Stimulated activated CD8-positive, alpha-beta memory T cell treated with anti-CD3 and anti-CD28 coated beads, Interleukin-15, amount 100 ng/mL, for 48 hours (primary cell): ENCODE measurements at places on chromosomes 3 and 15.

DNA sequence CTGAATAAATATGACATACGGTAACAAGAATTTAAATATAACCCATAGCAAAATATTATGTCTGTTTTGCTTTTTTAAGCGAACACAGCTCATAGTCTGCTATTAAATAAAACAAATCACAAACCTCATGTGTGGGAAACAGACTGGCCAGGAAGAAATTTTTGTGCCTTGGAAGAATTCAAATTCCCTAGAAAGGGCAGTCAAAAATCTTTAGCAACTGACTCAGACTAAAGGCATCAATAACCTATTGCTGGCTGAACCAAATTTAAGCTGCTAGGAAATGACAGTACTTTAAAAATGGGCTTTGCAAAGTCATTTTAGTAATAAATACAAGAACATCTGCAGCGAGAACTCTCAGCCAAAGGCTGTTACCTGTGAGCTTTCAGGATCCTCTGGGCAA lies 151.4 kb downstream of the PLD1 start:
- DNase-seq = no peak

DNA sequence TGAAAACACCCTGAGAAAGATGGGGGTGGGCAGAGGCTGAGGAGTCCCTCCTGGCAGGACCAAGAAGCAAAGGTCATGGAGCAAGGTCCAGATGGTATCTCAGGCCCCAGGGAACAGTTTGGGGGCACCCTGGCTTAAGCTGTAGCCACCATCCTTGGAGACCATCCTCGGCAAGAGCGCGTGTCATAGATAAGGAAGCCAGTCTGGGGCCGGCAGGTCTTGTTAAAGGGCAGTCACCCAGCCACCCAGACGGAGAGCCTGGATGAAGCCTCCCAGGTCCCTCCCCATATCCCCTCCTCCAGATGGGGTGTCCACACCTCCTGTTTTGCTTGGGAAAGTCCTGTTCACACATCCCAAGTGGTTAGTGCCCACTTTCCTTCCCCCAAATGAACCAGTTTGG lies 191.1 kb downstream of the KLF13 start:
- DNase-seq = no peak

GRCh38 chr3:159632128-159632527 lies 356.5 kb upstream of the IL12A start:
- DNase-seq = no peak

DNA sequence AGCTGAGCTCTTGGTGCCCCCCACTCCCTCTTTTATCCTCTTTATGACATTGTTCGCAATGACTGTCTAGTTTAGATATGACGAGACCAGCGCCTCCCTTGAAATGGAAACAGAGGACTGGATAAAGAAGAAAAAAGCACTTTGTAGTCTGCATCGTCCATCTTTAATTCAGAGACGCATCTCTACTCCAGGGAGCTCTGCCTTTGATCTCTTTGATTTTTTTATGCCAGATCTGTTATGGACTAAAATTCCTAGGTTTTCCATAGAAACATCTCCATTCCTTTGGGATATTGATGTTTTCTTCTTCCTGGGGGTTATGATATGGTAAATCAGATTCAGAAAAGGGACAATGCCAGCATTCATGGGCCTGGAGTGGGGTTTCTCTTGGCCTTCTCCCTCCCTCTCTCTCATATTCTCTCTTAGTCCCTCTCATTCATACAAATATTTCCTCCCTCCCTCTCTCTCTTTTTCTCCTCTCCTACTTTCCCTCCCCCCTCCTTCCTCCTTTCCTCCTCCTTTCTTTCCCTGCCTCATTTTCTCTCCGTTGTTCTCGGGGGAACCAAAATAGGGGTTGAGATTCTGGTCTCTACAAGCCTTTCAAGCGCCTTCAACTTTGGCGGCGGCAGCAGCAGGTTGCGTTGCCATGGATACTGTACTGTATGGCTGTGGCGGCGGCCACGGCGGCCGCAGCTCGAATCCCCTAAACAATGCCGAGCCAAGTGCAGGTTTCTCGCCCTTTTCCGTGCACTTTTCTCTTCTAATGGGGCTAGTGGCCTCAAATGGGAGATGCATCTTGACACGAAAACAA lies 45.5 kb downstream of the ZIC4 start:
- no peak for DNase-seq

- DNase-seq = no peak
Measured at GRCh38 chr3:11212299-11212608, 58.0 kb downstream of the HRH1 start.

GRCh38 chr3:35857004-35857403 lies 217.7 kb downstream of the ARPP21 start:
- no peak for DNase-seq

DNA sequence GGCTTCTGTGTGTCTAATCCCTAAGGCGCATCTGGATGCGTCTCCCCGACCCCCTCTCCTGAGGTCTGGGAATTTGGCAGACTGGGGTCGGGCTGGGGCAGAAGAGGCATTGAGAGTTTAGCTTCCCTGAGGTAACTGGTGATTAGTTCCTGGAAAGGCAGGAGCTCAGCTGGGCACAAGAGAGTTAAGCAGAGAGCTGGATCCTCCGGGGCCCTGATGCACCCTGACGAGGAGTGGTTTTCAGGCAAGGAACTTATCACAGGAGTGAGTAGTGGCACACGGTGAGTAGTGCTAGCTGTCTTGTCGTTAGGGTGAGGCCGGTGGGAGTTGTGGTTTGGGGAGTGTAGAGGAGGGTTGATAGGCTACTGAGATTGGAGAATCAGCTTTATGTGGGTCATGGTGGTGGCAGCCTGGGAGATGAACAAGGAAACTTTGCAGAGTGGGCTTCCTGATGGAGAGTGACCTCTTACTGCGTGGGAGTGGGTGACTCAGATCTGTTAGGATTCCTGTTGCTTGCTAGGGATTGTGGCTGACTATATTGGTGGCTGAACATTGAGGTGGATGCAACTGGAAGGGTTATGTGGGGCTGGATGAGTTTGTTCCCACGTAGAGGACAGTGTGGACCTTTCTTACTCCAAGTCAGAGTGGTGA lies 897 bp downstream of the RAD54L2 start:
- DNase-seq = peak; percentile 39

GRCh38 chr3:194532591-194532990 lies 45.8 kb upstream of the ATP13A3 start:
- no peak for DNase-seq

- no peak for DNase-seq
Measured at GRCh38 chr3:159245871-159246270, 444.0 kb downstream of the MFSD1 start.

- no peak for DNase-seq
Measured at GRCh38 chr3:43995547-43996378, 245.9 kb upstream of the TOPAZ1 start.

GRCh38 chr3:141647562-141647915 lies 90.6 kb upstream of the RNF7 start:
- no peak for DNase-seq

GRCh38 chr3:147654827-147655226 lies 245.7 kb downstream of the ZIC1 start:
- DNase-seq = no peak

GRCh38 chr3:192917028-192917403 lies 640 bp downstream of the MB21D2 start:
- DNase-seq = peak; percentile 22

DNA sequence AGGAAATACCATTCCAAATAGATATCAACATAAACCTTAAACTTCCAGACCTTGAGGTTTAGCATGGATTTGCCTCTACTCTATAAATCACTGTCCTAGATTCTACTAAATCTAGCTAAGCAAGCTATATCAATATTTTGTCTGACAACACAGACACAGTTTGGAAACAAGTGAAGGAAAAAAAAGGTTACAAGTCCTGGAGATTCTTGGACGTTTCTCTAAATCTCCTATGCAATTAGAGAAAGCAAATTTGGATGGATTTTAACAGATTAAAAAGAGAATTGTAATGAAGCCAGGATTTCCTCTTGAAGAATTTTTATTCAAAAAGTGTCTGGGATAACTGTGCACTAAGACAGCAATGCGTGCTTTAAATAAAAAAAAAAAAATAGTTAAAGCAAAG lies 441.1 kb upstream of the DPH6 start:
- DNase-seq = no peak

GRCh38 chr3:74372743-74373142 lies 241.7 kb downstream of the CNTN3 start:
- DNase-seq = no peak

- no peak for DNase-seq
Measured at GRCh38 chr3:107945417-107946094, 145.3 kb downstream of the CD47 start.

- no peak for DNase-seq
Measured at GRCh38 chr3:30343067-30343831, 263.2 kb upstream of the TGFBR2 start.

DNA sequence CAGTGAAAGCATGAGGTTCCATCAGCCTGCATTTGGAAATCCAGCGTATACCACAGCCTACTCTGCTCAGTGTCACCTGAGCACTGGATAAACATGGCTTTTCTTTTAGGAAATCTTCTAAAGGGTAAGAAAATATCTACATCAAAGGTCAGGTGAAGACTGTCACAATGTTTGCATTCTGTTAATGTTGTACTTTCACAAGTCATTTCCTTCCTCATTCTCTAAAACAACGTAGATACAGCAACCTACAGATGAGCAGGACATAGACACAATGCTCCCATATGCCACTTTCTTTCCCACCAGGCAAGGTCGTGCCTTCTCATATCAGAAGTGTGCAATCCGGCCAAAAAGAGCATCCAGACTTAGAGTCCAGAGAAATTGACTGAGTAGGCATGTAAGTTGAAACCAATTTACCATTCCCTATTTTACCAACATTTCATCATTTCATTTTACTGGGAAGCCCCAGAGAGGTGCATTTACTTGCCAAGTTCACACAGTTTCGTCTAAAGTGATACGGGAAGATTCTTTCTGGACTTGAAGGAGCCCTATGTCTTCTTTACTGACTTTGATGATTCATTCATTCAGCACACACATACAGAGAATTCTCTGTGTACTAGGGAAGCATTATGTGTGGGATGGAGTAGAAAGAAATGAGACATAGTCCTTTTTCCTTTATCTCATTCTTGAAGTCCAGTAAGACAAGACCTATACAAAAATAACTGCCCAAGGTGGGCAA lies 30.6 kb upstream of the LPP start:
- DNase-seq = no peak

DNA sequence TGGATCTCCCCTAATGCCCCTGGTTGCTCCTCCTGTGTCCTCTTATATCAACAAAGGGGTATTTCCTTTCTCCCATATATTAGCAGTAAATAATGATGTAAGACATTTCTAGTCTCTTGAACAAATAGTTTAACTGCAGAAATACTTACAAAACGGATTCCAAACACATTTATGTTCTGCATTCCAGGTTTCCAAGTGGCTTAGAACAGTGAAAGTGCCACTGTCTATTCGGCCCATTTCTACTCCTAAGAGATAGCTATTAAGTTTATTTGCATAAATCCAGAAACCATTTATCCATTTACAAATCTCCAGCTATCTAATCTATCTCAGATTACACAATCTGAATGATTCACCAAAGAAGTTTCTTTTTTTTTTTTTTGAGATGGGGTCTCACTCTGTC lies 55.8 kb upstream of the FRMD4B start:
- DNase-seq = no peak

GRCh38 chr3:134846911-134847317 lies 51.9 kb downstream of the EPHB1 start:
- DNase-seq = no peak

DNA sequence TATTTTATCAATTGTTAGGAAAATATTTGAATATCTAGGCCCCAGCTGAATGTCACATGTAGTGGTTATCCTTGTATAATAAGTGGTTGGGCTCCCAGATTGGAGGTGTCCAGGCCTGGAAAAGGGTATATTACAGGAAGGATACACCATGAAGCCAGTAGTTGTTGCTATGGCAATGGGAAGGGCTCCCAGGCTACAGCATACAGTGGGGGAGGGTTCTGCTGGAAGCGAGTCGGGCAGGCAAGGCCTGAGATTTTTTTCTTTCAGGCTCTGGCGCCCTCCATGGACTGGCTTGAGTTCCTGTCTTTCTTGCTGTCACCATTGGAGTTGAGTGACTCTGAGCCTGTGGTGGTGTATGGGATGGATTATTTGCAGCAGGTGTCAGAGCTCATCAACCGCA lies 8.9 kb downstream of the ECE2 start:
- no peak for DNase-seq

GRCh38 chr3:142787719-142788118 lies 63.9 kb downstream of the TRPC1 start:
- DNase-seq = no peak

- DNase-seq = no peak
Measured at GRCh38 chr15:78440375-78441373, 2.7 kb downstream of the IREB2 start.

- DNase-seq = no peak
Measured at GRCh38 chr3:167950212-167950611, 145.5 kb downstream of the GOLIM4 start.

- no peak for DNase-seq
Measured at GRCh38 chr3:147119989-147120388, 286.4 kb downstream of the ZIC4 start.

DNA sequence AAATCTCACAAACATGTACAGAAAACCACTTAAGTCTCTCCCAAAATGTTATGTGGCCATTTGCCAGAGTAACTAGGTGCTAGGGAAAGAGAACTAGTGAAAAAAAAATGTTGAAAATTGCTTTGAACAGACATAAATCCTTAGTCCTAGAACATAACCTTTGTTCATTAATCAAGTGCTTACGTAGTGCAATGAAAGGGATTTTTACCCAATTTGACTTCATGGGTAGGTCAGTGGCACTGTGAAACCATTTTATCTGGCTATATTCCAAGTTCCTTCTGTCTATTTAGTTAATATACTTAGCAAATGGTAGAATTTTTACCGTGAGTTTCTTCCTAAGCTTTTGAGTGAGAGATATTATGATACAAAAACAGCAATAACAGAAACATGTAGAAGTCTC lies 209.4 kb downstream of the DIPK2A start:
- no peak for DNase-seq

DNA sequence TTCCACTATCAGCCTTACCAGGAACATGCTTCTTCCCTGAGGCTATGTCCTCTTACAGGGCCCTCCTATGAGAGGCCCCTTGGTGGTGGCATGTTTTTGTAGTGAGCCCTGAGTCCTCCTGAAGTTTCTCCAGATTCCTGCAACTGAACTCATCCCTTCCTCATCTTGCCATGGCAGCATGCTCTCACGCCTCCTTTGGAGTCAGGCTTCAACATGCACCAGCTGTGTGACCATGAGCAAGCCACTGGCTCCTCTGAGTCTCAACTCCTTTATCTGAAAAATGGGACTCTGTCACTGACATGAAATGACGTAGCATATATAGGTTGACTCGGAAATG lies 216.3 kb upstream of the TLE3 start:
- DNase-seq = no peak
